ENCODE measurements at places on chromosomes 5 and 9.

- no peak for DNase-seq
Measured at GRCh38 chr5:127176769-127177168, 103.5 kb upstream of the C5orf63 start.

GRCh38 chr5:66144834-66145390, 812 bp downstream of the SREK1 start:
- DNase-seq: no peak

DNA sequence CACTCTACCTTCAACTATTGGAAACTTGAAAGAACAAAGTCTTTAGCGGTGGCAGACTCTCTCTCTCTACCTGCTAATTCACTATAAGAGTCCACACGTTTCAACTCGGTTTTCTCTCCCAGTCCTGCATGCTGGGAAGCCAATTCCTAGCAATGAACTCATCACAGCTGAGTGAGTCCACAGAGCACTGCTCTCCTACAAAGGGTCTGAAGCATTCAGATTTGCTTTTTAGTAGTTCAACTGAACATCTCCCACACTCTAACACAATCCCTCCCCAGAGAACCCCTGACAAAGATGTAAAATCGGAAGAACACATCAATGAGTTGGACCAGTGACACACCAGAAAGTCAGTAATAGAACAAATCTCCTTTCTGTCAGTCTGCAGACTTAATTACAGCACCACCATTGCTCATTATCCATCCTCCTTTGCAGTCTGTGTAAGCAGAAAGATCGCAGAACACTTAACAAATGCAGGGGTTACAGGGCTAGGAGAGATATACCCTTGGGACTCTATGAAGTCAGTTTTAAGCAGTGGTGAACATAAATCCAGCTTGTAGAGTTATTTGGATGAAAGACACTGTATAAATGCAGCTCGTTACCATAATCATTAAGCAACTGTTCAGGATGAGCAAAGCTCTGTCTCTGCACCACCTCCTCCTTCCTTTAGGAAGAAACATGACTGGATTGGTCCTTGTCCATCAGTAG, 353.4 kb upstream of the GRIA1 start:
- no peak for DNase-seq

DNA sequence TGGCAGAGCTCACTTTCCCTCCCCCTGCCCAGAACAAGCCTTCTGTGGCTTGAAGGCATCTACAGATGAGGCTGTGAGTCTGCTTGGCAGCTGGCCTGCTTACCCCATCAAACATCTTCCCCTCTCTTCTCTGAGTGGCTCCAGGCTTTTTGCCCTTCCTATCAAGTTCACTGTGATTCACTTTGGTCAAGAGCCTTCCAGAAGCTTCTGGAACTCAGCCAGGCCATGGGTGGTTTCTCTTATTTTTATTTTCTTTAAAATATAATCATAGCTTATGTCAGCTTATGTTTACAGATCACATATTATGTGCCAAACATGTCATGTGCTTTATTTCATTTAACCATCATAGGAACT, 267.0 kb downstream of the SEC61B start:
- DNase-seq: no peak

- no peak for DNase-seq
Measured at GRCh38 chr5:106019261-106019660, 1651.5 kb downstream of the EFNA5 start.

DNA sequence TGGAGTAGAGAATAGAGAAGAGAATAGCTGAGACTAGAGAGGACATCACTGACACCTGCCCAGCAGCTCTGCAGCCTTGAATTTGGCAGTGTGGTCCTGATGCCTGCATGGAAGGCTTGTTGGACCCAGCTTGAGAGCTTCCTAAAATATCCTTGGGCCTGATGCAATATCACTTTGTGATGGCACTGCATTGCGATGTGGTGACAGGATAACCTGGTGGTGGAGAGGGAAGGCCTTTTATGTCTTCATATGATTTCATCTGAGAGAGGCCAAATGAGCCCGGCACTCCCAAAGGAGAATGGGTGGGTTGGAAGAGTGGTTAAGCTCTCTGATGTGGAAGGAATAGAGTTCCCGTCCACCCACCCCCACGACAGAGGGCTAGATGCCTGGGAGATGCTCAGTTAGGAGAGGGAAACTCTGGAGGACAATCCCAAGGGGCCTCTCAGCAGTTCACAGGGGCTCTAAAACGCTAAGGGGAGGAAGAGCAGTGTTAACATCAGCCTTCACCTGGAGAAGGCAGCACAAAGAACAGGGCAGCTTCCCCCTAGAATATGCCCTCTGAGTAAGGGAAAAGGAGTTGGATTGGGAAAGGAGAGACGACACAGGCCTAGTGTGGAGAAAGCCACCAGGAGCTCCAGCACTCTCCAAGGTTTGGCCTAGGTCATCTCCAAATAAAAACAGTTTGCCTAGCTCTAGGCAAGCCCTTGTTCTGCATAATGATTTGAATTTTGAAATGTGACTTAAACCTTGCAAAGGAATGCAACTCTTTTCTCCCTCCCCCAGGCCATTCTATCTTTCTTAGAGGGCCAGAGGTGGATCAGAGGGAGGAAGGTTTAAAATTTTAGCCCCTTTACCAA, 99.8 kb upstream of the SSBP2 start:
- no peak for DNase-seq

- no peak for DNase-seq
Measured at GRCh38 chr9:98809311-98810101, 2.0 kb downstream of the GALNT12 start.

GRCh38 chr5:36720688-36721087, 114.3 kb downstream of the SLC1A3 start:
- DNase-seq: no peak

DNA sequence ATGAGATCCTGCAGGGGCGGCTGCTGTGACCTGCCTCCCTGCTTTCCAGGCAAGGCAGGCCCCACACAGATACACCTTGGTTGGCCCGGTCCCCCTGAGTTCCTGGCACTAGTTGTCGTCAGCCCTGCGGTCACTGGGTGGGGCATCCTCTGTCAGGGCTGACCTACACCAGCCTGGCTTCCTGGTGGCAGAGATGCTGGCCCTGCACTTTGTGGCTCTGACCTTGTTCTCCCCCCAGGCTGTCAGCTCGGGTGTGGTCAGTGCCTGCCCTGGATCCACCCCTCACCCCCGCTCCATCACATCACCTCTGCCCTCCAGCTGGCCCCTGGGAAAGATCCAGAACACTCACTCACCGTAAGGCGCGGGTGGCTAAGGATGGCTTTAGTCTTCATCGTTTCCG, 74.1 kb downstream of the PHF2 start:
- DNase-seq: no peak

- DNase-seq: no peak
Measured at GRCh38 chr9:74672237-74672636, 175.1 kb downstream of the RORB start.

DNA sequence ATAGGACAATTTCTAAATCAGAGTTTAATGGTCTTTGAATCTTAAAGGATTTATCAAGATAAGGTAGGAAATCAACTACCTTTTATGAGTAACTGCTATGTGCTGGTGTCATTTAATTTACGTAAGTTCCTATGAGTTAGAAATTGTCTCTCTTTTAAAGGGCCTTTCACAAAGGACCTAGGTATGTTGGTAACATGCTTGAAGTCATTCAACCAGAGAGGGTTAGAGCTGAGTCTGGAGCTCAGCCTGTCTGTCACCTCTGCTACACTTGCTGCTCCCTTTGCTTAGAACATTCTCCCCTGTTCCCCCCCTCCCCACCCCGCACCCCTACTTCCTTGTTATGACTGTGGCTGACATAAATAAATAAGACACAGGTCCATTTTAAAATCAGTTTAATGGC, 190.3 kb upstream of the SEMA6A start:
- DNase-seq: no peak

GRCh38 chr5:6488021-6488420, 39.4 kb downstream of the UBE2QL1 start:
- DNase-seq: no peak

- no peak for DNase-seq
Measured at GRCh38 chr5:17203329-17204132, 13.9 kb upstream of the BASP1 start.

GRCh38 chr9:76883341-76883855, 22.5 kb downstream of the PRUNE2 start:
- no peak for DNase-seq

DNA sequence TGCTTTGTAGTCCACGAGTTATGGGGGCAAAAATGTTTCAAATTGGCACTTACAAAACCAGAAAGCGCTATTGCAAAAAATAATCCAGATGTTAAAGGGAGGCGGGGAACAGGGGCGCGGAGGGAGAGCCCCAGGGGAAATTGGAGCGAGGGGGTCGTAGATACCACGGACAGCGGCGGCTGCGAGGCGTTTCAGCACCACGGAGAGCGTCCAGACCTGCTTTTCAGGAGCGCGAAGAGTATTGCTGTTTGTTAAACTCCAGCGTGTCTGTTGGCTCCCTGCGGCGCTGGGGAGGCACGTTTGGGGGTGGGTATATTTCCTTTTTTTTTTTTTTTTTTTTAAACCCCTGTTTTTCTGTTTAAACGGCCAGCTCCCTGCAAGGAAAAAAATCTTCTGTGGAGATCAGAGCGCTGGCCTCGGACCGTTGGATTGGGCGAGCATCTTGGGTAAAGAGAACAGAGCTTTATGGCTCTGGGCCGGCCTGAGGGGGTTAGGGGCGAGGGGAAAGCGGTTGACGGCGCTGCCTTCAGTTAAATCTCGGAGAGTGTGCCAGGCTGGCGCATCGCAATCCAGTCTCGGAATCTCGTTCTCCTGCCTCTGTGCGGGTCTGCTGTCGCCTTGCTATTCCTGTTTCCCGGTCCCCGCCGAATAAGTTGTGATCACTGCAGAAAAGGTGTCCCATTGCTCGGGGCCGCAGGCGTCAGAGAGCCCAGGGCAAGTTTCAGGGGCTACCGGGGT, at the start of gene GLRA1:
GLRA1 (minus strand) TSS at position 288 of the 738 bp plus-strand sequence. CDS start 302 bp downstream, outside the sequence.
- peak; percentile 68 for DNase-seq

GRCh38 chr5:90878549-90879196, 320.1 kb downstream of the ADGRV1 start:
- no peak for DNase-seq

DNA sequence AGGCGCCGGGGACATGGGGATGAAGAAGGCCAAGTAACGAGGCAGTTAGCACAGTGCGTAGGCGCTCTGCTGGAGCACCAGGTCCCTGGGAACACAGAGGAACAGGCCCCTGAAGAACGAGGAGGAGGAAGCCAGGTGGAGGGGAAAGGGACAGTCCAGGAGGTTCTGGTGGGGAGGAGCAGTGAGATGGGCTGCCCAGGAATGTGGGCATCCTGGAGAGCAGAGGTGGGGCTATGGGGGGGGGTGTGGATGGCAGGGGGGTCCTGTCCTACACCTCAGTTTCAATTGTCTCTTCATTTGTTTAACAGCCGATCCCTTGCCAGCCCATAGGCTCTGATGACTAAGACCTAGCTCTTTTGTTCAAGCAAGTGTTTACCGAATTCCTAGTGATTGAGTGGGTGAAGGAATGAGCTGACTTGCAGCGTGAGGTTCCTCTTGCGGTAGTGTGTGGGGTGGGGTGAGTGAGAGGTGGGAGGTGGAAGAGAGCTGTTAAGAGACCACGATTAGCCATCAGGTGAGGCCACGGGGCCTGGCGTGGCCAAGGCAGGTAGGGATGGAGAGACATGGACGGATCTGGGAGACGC, 8.4 kb upstream of the PHYHD1 start:
- no peak for DNase-seq

GRCh38 chr9:124813041-124813440, 36.1 kb downstream of the OLFML2A start:
- no peak for DNase-seq

DNA sequence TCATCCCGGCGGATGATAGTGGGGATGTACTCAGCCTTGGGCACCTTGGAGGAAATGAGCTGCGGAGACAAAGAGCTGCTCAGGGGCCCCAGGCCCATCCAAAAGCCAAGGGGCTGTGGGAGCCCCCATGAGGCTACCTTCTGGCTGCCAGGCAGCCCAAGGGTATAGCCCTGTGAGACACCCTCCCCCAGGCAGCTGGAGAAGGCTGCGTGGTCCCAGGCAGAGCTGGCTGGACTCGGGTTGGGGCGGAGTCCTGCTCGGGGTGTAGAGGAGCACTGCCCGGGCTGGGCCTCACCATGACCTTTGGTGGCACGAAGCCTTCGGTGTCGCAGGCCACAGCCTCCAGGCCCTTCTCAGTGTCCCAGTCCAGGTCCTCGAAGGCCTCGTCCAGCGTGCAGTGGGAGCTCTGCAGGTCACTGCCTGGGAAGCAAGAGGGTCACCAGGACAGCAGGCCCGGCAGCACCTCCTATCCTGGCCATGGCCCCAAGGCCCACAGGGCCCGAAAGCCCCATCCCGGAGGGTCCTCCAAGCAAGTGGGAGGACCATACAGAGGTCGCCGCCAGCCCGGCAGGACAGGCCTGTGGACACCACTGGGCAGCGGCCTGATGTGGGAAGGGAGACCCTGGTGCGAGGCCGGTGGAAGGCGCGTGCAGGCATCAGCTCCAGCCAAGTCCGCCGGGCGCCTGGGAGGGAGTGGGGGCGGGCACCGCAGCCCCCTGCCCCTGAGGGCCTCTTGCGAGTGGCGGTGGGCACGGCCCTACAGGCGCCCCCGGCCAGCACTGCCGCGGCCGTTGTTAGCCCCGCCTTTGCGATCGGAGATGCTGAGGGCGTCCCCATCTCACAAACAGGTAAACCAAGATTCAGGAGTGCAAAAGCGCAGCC, 6.1 kb downstream of the NSMF start:
- DNase-seq: no peak

DNA sequence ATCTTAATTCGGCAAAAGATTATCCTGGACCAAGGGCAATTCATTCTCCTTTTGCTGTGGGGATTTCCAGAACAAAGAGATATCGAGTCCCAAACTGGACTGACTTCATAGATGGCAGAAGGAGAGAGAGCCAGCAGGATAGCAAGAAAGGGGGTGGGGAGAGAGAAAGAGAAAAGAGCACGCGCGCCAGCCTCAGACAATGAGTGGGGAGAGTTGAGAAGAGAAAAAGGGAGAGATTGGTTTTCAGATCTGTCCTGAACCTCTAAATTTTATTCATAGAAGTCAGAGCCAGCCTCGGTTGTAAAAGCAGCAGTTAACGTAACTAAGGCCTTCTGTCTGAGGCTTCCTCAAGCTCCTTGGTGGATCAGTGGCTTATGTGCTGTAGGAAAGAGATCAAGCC, 55.3 kb upstream of the ALDH1B1 start:
- no peak for DNase-seq

GRCh38 chr9:95015569-95015968, 289.1 kb downstream of the AOPEP start:
- no peak for DNase-seq

- no peak for DNase-seq
Measured at GRCh38 chr9:8725635-8726034, 926.1 kb upstream of the DMAC1 start.

GRCh38 chr5:310941-311434, 10.5 kb upstream of the AHRR start:
- DNase-seq: peak; percentile 16
